ENCODE measurements at places on chromosomes 1 and 21. TPM values are rescaled to one million over a fixed set of nuclear protein-coding genes. Genes with fewer than 3 reads are reported as not detected.

DNA sequence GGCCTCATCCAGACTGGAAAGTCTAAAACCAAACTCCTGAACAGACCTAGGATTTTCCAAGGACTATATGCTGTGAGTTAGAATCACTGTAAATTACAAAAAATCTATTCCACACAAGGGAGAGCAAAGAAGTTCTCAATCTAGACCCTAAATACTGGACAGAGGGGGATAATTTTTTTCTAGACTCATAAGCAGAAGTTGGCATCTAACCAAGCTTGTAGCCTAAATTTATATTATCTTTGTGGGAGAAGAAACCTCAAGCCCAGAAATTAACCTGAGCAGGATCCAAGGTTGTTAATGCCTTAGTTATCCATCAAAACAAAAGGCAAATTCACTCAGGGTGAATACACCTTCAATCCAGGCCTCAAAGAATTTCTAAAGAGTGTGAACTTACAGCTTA, 290.2 kb downstream of the SMYD3 start:
- H3K36me3 ChIP-seq, result no peaks in the 10 kb centered on the region
- no peaks in the 10 kb centered on the region for H3K27me3 ChIP-seq
- H3K4me3 ChIP-seq, result no peak overlapping the region
- H3K4me1 ChIP-seq, result no peaks in the 10 kb centered on the region

GRCh38 chr1:170776777-170777176, 112.8 kb downstream of the PRRX1 start:
- H3K27ac ChIP-seq, result no peak overlapping the region
- no peaks in the 10 kb centered on the region for H3K4me1 ChIP-seq
- H3K4me3 ChIP-seq, result no peak overlapping the region
- H3K36me3 ChIP-seq, result no peaks in the 10 kb centered on the region
- no peaks in the 10 kb centered on the region for H3K27me3 ChIP-seq
- DNase-seq, result no peak

DNA sequence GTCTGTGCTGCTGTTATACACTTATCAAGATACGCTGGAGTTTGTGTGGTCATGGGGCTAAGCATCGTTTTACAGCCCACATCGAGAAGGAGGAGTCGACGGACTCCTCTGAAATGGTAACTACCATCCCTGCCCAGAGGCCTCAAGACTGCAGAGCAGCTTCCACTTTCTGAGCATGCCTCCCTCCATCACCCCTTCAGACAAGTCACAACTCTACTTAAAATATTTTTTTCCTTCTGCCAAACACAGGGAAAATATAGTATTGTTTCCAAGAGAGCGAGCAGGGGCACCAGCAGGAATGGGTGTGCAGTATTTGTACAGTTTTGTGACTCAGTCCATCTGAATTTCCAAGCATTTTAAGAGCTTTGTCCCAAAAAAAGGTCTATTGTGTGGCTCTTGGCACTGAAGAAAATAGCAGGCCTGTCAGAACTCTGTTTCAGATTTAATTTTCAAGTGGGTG, 14.1 kb downstream of the EVA1C start:
- H3K36me3 ChIP-seq, result no peaks in the 10 kb centered on the region
- H3K27me3 ChIP-seq, result no peaks in the 10 kb centered on the region
- H3K4me3 ChIP-seq, result no peak overlapping the region
- no peaks in the 10 kb centered on the region for H3K4me1 ChIP-seq
- DNase-seq, result no peak

The EDARADD gene
- 0.82 TPM for total RNA-seq

The ITLN2 gene
- not detected for total RNA-seq

DNA sequence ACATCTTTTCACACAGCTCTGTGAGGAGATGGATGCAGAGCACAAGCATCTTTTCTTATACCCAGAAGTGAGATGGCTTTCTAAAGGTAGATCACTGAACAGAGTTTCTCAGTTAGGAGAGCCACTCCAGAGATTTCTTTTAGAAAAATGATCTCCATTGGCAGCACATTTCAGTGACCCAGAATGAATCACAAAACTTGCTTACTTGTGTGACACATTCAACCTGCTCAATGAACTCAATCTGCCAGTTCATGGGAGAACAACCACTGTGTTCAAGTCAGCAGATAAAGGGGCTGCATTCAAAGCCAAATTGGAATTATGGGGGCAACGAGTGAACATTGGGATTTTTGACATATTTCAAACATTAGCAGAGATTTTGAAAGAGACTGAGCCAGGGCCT, 78.3 kb downstream of the UCHL5 start:
- no peak for DNase-seq
- no peak overlapping the region for H3K4me3 ChIP-seq
- H3K36me3 ChIP-seq, result no peaks in the 10 kb centered on the region
- no peak overlapping the region for H3K27ac ChIP-seq

DNA sequence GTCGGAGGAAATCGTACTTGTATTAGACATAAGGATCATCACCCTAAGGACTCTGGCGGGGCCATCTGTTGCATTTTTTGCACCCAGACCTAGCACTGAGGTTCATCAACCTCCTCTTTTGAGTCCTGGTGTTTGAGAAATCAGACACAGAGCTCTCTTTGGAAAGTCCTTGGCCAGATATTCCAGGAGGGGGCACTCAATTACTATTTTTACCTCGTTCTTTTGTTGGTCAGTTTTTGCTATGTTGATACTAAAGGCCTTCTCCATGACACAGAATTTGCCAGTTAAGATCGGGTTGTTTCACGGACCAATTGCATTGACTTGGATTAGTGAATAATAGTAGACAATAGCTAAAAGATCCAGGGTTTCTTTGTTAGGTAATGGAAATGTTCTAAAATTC, 711.2 kb downstream of the KCNT2 start:
- H3K36me3 ChIP-seq, result no peaks in the 10 kb centered on the region
- no peaks in the 10 kb centered on the region for H3K4me1 ChIP-seq
- no peak overlapping the region for H3K27ac ChIP-seq
- no peaks in the 10 kb centered on the region for H3K27me3 ChIP-seq
- DNase-seq, result no peak

GRCh38 chr1:84861988-84862644, 30.9 kb downstream of the LPAR3 start:
- H3K4me1 ChIP-seq, result no peaks in the 10 kb centered on the region
- no peak for DNase-seq
- H3K4me3 ChIP-seq, result no peak overlapping the region
- H3K27ac ChIP-seq, result no peak overlapping the region

- H3K27ac ChIP-seq, result no peak overlapping the region
- H3K4me1 ChIP-seq, result no peaks in the 10 kb centered on the region
- no peaks in the 10 kb centered on the region for H3K36me3 ChIP-seq
- no peak overlapping the region for H3K4me3 ChIP-seq
- no peak for DNase-seq
- no peaks in the 10 kb centered on the region for H3K27me3 ChIP-seq
Measured at GRCh38 chr1:182974506-182975191, 21.7 kb upstream of the SHCBP1L start.

DNA sequence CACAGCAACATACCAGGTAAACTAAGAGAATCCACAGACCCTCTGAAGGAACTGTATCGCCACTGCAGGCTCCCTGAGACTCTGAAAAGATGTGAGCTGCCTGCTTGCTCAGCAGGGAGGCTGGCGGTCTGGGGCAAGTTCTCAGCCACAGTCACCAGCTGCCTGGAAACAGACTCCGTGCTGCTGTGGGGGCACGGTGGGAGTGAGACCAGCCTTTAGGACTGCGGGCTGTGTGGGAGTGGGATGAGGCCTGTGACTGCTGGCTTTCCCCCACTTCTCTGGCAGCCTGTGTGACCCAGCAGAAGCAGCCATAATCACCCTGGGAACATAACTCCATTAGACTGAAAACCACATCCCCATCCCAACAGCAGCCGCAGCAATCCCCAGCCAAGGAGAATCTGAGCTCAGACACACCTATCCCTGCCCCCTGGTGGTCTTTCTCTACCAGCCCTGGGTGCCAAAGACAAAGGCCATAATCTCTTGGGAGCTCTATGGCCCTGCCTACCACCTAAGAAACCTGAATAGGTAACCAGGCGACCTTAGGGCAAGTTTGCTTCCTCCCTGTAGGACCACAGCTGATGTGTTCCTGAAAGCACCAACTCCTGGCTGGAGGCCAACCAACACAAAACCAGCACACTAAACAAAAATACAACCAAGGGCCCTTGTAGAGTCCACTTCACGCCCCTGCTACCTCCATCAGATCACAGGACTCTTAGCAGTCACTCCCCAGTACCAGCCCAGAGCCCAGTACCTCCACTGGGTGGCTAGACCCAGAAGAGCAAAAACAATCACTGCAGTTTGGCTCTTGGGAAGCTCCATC, 151.5 kb downstream of the SMYD3 start:
- H3K36me3 ChIP-seq, result no peaks in the 10 kb centered on the region
- no peak overlapping the region for H3K4me3 ChIP-seq
- no peaks in the 10 kb centered on the region for H3K4me1 ChIP-seq

GRCh38 chr21:32520875-32521735, 64.2 kb downstream of the TCP10L start:
- no peaks in the 10 kb centered on the region for H3K4me1 ChIP-seq
- no peaks in the 10 kb centered on the region for H3K27me3 ChIP-seq
- no peaks in the 10 kb centered on the region for H3K36me3 ChIP-seq
- H3K27ac ChIP-seq, result peak overlapping the region; percentile 75

DNA sequence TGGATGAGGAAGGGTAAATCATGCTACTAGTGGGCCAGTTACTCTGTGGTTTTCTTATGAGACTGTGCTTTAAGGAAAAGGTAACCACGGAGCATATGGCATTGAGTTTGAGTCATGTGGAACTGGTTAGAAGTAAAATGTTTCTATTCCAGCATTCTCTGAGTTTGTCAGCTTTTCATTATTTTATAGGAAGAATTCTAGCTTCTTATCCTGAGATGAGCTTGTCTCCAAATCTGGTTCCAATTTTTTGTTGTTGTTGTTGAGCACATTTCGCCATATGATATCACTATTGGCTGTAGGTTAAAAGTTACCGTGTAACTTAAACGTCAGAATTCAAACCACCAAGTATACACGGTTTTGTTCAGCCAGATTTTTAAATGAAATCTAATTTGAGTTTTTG, 69.9 kb downstream of the ATF6 start:
- no peak overlapping the region for H3K4me3 ChIP-seq
- no peak for DNase-seq
- no peaks in the 10 kb centered on the region for H3K4me1 ChIP-seq
- H3K27ac ChIP-seq, result no peak overlapping the region
- H3K27me3 ChIP-seq, result no peaks in the 10 kb centered on the region

DNA sequence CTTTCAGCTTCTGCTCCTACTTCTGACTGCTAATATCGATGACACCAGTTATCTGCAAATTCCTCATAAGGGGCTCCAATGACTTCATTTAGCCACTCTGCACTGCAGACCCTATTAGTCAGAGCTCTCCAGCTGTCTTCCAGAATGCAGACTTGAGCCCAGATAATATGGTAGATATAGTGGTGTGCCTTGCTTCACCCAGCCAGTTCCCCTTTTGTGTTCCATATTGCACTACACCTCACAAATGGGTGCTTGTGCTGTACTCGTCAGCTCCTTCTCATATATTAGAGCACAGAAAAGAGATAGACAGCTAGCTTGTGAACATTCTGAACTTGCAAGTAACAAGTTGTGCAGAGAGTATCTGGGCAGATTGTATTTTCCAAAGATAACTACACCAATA, 23.7 kb upstream of the COG2 start:
- H3K4me3 ChIP-seq, result no peak overlapping the region
- no peaks in the 10 kb centered on the region for H3K4me1 ChIP-seq
- no peak for DNase-seq
- no peak overlapping the region for H3K27ac ChIP-seq
- no peaks in the 10 kb centered on the region for H3K36me3 ChIP-seq
- no peaks in the 10 kb centered on the region for H3K27me3 ChIP-seq

Measured in kidney (tissue), 22 donors.